ENCODE measurements at places on chromosomes 12 and 14.

GRCh38 chr12:9961106-9961505, 10.1 kb upstream of the CLEC12A start:
- no peak for DNase-seq

DNA sequence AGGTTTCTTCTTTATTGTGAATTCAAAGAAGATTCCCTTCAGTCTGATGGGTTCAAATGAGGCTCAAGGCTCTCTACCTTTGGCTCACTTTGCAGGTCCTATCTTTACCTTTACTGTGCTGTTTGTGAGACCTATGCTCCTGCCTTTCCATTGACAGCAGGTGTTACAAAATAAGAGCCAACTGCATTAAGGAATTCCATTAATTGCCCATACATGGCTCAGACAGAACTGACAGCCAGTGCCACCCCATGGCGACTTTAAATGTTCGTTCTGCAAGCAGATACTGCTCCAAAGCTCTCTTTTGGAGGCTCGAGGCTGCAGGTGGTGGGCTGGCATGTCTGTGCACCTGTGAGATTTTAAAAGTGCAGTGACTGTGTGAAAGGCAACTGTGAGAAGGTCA, 44.7 kb downstream of the RBM19 start:
- no peak for DNase-seq

DNA sequence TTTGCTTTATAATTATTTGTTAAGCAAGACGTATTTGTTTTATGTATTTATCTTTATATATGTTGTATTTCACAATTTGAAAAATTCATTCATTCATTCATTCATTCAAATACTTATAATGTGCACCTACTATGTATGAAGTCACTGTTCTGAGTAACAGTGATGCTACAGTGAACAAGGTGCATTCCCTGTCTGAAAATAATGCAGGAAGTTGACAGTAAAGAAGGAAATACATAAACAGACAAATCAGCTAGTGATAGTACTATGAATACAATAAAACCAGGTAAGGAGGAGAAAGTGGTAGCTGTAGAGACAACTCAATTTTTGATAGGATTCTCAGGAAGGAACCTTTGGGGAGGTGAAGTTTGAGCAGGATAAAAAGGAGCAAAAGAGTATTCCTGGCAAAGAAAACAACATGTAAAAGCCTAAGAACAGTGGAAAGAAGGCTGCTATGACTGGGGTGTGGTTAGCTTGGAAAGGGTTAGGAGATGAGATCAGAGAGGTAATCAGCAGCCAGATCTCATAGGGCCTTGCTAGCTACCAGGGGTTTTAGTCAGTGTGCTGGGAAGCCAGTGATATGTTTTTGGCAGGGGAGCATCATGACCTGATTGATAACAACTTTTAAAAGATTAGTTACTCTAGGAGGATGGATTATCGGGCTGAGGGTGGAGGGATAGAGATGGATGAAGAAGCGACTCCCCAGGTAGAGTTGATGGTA, 17.4 kb downstream of the BICDL1 start:
- no peak for DNase-seq

- peak; percentile 60 for DNase-seq
These were observed at the start of gene LRP1 for GRCh38 chr12:57127726-57128518. TSS of gene LRP1 (plus strand) at chr12:57128483. CDS start at chr12:57128965, 482 bp downstream.

GRCh38 chr14:35814371-35815005, 5.4 kb upstream of the RALGAPA1 start:
- DNase-seq, result peak; percentile 80

DNA sequence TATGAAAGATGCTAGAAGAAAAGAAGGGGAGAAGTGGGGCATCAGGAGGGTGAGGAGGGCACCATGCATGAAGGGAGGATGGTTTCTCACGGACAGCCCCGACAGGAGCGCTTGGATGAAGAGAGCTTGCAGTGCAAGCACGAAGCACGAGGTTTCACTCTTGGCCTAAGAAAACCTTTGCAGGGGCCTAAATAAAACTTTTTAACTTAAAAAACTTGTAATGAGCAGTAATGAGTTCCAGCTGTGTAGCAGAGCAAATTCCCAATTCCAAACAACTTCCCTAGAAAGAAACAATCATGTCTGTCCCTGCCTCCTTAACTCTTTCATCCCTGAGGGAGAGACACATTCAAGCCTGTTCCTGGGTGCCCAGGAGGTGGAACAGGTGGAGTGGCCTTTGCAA, 119.5 kb downstream of the PAH start:
- DNase-seq, result no peak

DNA sequence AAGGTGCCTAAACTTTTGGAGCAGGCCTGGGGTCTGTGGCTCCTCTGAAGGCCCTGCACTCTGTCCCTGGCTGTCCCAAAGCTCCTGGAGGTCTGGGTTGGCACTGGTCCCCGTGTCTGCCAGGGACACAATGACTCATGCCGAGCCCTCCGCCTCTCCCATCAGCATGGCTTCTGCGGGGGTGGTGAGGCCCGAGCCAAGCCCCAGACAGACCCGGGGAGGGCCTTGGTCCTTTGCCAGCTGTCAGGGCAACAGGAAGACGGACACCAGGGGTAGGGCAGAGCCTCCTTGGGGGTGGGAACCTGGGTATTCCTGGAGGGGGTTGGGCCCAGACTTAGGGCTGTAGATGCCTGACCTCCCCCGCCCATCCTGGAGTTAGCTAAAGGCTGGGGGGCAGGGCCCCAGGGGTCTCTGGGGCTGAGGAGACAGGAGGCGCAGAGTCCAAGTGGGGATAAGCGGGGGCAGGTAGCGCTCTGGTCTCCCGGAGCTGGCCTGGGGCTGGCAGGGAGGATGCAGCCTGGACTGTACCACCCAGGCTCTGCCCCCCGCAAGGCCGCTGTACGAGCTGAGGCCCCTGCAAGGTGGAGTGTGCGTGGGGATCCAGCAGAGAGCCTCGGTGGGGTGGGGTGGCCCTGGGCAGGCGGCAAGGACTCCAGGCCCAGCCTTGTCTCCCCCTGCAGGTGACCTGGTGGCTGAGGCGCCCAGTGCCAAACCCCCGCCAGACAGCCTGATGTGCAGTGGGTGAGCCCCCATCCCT, 16.4 kb upstream of the PUS1 start:
- peak; percentile 90 for DNase-seq
